ENCODE measurements at places on chromosomes 3 and 15.

DNA sequence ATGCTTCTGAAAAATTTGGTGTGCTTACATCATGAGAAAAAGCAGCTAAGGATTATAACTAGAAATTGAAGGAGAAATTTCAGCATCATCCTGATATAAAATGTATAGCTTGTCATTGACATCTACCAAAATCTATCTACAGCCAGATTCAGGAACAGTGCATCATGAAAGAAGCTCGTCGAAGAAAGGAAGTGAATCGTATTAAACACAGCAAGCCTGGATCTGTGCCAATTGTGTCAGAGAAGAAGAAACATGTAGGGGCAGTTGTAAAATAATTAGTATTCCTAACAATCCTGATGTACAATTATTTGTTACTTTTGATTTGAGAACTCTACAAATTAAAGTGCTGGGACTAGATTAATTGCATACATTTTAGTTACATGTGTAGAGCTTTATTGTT, 37.2 kb downstream of the AP4E1 start:
- no peak for DNase-seq

DNA sequence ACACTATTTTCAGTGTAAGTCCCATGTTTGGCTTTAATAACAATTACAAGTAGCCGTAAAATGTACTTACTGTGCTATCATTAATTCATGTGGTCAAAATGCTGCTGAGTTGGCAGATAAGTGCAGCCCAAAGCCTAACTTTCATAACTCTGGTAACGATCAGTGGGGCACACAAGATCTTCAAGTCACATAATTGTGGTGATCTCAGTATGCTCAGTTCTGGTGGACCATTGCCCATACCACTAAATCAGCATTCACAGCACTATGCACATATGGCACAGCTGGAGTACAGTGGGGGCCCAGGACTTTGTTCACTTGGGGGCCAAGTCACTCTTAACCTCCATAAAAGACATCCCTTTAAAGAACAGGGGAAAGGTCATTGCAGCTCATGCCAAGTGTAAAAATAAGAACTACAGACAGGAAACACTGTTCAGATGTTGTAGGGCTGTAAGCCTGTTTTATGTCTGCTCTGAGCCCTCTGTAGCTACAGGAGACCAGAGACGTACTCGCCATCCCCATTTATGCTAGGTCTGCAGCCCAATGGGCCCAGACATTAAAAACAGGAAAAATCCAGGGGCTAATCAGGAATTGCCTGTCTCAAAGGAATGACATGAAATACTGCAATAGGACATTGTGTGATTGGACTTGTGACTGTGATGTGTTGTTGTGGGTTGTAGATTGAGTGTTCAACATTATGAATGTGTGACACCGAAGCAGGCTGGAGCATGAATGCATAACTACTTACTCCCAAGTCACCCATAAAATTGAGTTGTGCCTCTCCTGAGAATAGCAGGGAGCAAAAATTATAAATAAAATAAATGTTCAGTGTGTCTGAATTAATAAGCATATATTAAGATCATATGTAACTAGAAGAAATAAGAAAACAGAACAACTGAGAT, 282.5 kb upstream of the EPHA3 start:
- no peak for DNase-seq

- DNase-seq = no peak
Measured at GRCh38 chr15:88621789-88622604, 857 bp downstream of the AEN start.

DNA sequence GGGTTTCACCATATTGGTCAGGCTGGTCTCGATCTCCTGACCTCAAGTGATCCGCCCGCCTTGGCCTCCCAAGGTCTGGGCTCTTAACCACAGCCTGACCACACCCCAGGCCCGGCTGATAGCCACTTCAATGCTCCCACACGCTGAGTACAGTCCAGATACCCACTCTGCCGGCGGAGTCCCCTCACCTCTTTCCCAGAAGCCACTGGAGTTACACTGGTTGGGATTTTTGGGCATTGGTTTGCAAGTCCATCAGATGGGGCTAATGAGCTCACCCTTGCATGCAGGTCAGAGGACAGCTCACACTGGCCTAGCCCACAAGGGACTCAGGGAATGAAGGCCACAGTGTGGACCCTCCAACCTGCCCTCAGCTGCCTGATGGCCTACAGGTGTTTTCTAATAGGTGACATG, 60.1 kb downstream of the IQSEC1 start:
- no peak for DNase-seq

- no peak for DNase-seq
Measured at GRCh38 chr3:58507356-58508078, 15.6 kb downstream of the KCTD6 start.

DNA sequence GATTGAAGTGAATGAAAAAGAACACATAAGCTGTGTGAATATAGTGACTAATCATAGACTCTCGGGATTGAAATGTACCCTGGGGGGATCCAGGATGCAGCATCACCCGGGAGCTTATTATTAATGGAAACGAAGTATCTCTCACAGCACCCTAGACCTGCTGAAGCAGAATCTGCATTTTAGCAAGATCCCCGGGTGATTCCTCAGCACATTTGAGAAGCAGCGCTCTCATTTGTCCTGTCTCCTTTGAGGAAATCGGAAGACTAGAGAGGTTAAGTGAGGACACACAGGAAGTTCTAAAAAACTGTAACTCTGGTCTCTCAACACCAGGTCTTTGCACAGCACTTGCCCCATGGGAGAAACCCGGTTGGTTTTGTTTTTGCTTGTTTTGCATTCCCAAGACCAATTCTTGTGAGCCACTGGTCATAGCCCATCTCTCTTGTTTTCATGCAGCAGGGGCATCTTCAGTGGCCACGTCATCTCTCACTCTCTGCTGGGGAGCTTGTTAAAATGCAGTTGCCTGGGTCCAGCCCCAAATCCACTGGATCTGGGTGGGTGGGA, 30.2 kb downstream of the ZNF710 start:
- DNase-seq = no peak

- DNase-seq = no peak
Measured at GRCh38 chr3:73624017-73624820, 522 bp downstream of the PDZRN3 start.
